ENCODE measurements at places on chromosomes 6 and 20.

DNA sequence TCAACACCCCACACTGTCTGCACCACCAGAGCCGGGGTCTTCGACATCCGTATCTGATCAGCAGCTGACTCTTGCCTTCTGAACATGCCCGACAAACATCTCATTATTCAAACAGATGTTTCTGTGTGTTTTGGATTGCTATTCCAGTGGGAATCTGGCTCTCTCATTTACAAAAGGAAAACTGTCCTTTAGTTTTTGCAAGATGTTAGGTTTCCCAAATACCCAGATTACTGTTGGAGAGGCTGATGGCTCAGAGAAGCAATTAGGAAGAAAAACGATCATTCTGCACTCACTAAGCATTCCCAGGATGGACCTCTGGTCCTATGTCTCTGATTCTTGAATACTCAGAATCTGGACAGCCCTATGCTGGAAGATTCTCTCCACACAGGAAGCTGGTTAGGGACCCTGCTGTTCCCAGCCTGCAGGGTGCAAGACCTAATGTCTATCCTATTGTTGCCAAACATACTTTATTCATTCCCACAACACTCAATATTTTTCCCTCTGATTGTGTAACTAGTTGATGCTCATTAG is 532.9 kb downstream of the CDH26 start:
- peak overlapping the region; percentile 40 for H3K27ac ChIP-seq
- no peaks in the 10 kb centered on the region for H3K4me1 ChIP-seq
- no peaks in the 10 kb centered on the region for H3K27me3 ChIP-seq
- no peak overlapping the region for H3K4me3 ChIP-seq
- DNase-seq = no peak

- no peaks in the 10 kb centered on the region for H3K27me3 ChIP-seq
- H3K4me3 ChIP-seq = no peak overlapping the region
- H3K27ac ChIP-seq = no peak overlapping the region
Observed at GRCh38 chr6:125296471-125296870, 5.3 kb downstream of the HDDC2 start.

- no peak for DNase-seq
- peaks cover 13% of the 10 kb centered on the region for H3K4me1 ChIP-seq
- no peak overlapping the region for H3K27ac ChIP-seq
- no peaks in the 10 kb centered on the region for H3K27me3 ChIP-seq
- no peaks in the 10 kb centered on the region for H3K36me3 ChIP-seq
Observed at GRCh38 chr20:40442181-40442963, 246.7 kb downstream of the MAFB start.

DNA sequence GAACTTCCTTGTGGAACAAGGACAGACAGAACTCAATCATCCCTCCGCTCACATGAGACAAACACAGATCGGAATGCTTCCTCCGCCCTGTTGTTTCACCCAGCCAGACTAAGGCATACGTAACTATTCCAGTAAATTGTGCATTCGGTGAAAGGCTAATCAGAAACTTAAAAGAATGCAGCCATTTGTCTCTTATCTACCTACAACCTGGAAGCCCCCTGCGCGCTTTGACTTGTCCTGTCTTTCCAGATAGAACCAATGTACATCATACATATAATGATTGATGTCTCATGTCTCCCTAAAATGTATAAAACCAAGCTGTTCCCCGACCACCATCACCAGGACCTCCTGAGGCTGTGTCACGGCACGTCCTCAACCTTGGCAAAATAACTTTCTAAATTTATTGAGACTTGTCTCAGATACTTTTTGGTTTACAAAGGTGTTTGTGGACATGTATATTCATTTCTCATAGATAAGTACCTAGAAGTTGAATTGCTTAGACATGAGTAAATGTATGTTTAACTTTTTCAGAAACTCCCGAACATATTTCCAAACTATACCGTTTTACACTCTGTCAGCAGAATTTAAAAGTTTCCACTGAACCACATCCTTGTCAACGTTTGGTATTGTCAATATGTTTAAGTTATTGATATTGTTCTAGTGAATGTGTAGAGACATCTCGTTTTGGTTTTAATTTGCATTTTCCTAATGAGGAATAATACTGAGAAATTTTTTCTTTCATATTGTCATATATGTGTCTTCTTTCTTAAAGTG is 197.6 kb upstream of the THBS2 start:
- no peak for DNase-seq
- H3K27ac ChIP-seq = peak overlapping the region; percentile 89
- H3K27me3 ChIP-seq = no peaks in the 10 kb centered on the region
- H3K36me3 ChIP-seq = no peaks in the 10 kb centered on the region
- peaks cover 23% of the 10 kb centered on the region for H3K4me1 ChIP-seq

DNA sequence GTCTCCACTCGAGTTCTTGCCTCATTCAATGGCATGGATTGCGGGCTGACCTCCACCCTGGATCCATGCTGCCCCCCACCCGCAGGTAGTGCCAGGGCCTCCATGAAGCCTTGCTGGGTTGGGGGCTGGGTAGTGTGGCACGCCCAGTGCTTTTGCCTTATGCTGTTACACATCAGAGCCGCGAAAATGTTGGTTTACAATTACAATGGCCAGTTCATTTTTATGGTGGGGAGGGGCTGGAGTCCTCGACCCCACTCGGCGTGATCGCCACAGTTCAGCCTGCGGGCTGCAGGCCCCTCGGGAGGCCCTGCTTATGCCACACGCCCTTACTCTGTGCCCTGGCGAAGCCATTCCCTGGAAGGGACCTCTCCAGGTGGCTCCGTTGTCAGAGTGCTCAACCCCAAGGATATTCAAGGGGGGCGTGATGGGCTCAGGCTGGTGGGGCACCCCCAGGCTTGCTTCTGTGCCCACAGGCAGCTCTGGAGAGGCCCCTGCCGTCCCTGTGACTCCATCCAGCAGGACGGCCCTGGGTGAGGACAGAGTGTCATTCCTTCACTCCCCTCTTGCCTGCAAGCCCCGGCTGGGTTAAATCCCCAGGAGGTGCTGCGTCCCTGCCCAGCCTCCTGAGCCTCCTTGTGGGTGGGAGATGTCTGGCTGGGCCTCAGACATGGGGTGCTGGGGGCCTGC is 14.8 kb downstream of the ITPA start:
- no peaks in the 10 kb centered on the region for H3K36me3 ChIP-seq
- peak overlapping the region; percentile 49 for H3K27ac ChIP-seq
- DNase-seq = no peak
- H3K27me3 ChIP-seq = no peaks in the 10 kb centered on the region

All from esophagus squamous epithelium (tissue), 5 donors.